ENCODE measurements at places on chromosomes 11 and 22.

- DNase-seq, result no peak
Measured at GRCh38 chr22:22870577-22871404, 16.8 kb upstream of the IGLL5 start.

DNA sequence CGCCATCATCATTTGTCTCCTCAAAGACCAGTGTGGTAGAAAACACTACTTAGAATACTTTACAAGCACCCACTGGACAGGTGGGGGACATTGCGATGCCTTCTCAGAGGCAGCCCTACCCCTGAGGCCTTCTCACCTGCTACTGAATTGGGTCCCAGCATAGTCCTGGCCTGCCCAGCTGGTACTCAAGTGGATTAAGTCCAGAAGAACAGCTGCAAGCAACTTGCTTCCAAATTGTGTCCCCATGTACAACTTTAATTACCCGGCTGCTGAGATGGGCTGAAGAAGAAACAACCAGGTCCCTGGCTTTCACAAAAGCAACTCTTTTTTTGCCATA lies 12.3 kb downstream of the ABTB2 start:
- no peak for DNase-seq

GRCh38 chr11:27173545-27173944 lies 132.9 kb downstream of the BBOX1 start:
- no peak for DNase-seq

GRCh38 chr22:29670626-29671025 lies 49.2 kb upstream of the CABP7 start:
- DNase-seq, result no peak

GRCh38 chr22:39181356-39181755 lies 28.9 kb upstream of the CBX7 start:
- no peak for DNase-seq

DNA sequence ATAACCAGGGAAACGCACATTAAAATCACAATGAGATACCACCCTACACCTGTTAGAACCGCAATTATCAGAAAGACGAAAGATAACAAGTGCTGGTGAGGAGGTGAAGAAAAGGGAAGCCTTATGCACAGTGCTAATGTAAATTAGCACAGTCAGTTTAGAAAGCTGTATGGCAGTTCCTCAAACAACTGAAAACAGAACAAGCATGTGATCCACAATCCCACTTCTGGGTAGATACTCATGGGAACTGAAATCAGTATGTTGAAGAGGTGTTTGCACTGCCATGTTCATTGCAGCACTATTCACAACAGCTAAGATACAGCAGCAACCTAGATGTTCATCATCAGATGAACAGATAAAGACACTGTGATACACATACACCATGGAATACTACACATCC lies 75.0 kb upstream of the CCND1 start:
- no peak for DNase-seq

DNA sequence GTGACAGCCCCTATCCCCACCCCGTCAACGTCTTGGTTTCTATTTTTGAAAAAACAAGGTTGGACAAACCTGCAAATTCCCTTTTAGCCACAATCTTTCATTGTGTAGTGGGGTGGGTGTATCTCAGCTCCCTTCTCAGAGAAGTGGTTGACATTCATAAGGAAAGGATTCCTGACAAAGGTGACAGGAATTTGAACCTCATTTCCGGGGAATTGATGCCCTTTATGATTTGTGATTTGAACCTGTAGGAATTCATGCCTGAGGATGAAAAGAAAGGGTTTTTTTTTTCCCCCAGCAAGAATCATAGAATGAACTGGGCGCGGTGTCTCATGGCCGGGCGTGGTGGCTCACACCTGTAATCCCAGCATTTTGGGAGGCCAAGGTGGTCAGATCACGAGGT lies 14.5 kb downstream of the YPEL4 start:
- DNase-seq, result no peak

DNA sequence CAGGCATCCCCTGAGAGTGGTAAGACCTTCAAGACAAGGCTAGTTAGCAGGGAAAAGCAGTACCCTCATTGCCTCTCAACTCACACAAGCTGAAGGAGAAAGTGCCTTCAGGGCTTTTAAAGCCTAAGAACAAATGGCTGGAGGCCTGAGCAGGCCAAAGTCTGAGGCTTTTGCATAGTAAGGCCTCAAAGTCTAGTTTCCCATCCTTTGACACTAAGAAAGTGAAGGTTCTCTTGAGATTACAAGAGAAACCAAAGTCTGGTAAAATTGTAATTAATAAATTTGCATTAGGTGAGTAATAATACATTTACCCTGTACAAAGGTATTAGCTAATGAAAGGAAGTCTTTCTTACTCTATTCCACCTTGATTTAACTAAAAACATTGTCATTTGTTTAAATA lies 47.0 kb upstream of the CCDC89 start:
- no peak for DNase-seq

- DNase-seq, result no peak
Measured at GRCh38 chr11:119696378-119697222, 32.4 kb downstream of the NECTIN1 start.
